NCI-H2171 (cell line): ENCODE measurements at places on chromosomes 7 and 10.

GRCh38 chr7:140506788-140507464, 27.6 kb upstream of the MKRN1 start:
- peak; percentile 93 for DNase-seq

GRCh38 chr7:150322114-150322832, 882 bp upstream of the LRRC61 start:
- DNase-seq: peak; percentile 1

GRCh38 chr7:68306692-68307107, 1291.6 kb upstream of the AUTS2 start:
- no peak for DNase-seq

- DNase-seq: no peak
These were observed 790.6 kb downstream of the PCDH15 start for GRCh38 chr10:54010337-54010933.

DNA sequence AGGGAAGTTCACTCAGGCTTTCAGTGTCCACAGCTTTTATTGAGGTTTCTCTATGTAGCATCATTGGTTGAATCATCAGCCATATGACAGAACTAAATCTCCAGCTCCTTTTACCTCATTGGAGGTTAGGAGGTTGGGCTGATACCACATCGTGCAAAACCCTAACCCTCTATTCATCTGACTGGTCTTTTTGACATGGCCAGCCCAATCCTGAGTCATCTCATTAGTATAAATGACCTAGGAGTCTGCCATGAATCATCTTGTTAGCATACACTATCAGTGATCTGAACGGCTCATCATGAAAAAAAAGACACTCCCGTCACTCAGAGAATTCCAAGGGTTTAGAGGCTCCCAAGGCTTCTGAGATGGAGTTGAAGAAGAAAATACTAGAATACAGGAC, 669.8 kb upstream of the POT1 start:
- DNase-seq: no peak

GRCh38 chr10:92404612-92405418, 113.8 kb downstream of the MARCHF5 start:
- DNase-seq: no peak

GRCh38 chr10:123833170-123833850, 58.3 kb downstream of the CPXM2 start:
- DNase-seq: no peak

- no peak for DNase-seq
These were observed 61.0 kb downstream of the MPP7 start for GRCh38 chr10:28241741-28242399.

DNA sequence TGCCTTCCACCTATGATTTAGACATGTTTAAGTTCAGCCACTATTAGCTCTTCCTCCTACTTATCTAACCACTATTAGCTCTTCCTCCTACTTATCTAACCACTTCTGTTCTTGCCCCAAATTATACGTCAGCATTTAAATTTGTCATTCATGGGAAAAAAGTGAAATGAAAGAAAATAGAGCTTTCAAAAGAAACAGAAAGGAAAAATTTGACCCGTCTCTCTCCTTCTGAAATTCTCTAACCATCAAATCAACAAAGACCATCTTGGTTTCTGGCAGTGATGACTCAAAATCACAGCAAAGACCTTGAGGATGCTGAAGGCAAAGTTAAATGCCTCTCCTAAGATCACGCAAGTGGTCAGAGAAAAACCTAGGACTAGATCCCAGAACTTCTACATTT, 2.6 kb downstream of the LIPA start:
- DNase-seq: no peak

DNA sequence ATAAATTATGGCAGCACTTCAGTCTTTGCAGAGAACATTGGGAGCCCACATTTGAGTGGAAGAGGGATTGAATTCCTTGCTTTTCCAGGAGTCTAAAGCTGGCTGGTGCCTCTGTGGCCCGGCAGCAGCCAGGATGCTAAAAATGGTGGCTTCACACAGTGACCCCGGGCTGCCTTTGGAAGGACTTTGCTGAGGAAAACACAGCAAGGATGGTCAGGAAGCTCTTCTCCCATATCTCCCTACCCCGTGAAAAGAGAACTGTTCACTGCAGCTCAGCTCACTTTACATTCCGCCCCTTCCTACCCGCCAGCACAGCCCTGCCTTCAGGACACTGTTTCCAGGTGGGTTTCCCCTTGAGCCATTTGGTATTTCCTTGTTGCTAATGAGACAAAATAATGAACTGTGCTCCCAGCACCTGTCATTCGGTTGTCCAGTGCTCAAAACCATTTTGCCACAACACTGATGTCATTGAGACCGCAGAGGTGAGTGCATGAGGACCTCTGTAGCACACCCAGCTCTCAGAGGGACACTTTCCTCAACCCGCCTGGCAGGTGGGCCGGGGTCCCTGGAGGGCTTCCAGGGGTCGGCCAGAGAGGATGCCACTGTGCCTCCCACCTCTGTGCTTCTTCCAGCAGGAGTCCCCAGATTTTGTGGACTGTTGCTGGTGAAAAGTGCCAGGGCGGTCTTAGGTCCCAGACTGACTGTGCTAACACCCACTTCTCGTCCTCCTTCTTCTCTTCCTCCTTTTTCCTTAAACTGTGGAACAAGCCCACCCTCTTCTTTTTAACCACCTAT, 255.7 kb upstream of the PPP2R2D start:
- DNase-seq: no peak
